ENCODE measurements at places on chromosomes 16 and 17. TPM values are rescaled to one million over a fixed set of nuclear protein-coding genes. Genes with fewer than 3 reads are reported as not detected.
A peak's percentile ranks its signal among the peaks of the same experiment; 100 is the strongest.

DNA sequence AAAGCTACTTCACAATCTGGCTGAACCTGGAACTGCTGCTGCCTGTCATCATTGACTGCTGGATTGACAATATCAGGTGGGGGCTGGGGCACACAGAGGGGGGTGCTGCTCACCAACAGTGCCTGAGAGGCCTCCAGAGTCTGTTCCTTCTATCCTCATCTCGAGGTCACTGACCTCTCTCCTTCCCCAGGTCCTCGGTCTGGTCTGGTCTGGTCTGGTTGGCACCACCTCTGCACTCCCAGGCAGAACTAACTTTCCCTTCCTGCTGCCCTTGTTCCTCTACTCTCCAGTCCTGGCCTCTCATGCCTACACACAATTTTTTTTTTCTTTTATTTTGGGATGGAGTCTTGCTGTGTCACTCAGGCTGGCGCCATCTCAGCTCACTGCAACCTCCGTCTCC, 4.2 kb downstream of the PLA2G15 start:
- no peak overlapping the region for H3K4me3 ChIP-seq
- DNase-seq = no peak
- no peaks in the 10 kb centered on the region for H3K27me3 ChIP-seq
- H3K36me3 ChIP-seq = peaks cover 29% of the 10 kb centered on the region
- no peak overlapping the region for H3K27ac ChIP-seq

IL21R gene
- 0.21 TPM for total RNA-seq

CHST4 gene
- total RNA-seq = not detected

DNA sequence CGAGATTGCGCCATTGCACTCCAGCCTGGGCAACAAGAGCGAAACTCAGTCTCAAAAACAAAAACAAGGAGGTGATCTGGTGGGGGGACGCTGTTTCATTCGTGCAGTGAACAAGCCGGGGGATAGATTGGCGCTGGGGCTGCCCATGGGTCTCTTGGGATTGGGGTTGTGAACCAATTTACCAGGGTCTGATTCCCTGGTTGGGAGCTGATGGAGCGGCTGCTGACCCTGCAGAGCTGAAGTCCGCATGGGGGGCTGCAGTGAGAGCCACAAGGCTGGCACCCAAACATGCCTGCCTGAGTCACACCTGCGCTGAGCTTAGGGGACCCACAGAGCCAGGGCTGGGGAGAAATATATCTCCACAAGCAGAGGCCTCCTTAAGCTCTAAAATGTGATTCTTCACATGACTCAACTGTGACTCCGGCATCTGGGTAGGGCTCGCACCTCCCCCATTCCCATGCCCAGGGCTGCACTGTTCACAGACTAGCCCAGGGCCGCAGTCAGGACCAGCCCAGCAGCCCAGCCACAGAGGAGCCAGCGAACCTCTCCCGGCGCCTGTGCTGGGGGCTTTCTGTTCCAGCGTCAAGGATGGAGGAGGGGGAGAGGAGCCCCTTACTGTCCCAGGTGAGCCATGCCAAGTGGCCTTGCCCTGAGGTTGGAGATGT, 5.0 kb downstream of the TSPAN10 start:
- no peak overlapping the region for H3K27ac ChIP-seq
- DNase-seq = no peak
- no peaks in the 10 kb centered on the region for H3K27me3 ChIP-seq
- peaks cover 7% of the 10 kb centered on the region for H3K4me1 ChIP-seq
- no peak overlapping the region for H3K4me3 ChIP-seq

DNA sequence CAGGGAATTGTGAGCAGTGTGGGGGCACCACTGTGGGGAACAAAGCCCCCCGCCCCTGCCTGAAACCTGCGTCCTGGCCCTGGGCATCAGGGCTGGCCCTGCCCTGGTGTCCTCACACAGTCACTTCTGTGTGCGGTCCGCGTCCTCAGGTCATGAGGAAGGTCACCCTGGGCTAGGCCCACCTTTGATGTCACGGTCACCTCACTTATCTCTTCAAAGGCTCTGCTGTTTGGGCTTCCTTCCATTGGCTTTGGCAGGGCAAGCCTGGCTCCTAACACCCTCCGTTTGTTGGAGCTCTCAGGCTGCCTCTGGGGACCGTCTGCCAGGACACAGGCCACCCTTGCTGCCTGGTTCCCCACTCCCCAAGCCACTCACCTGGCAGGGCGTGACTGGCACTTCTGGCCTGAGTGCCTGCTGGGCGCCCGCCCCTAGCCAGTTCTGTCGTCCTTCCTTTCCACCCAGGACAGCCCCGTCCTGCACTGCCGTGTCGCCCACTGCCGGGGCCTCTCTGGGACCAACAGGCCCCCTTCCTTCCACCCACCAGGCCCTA, 8.8 kb downstream of the CENPX start:
- H3K4me1 ChIP-seq = peaks cover 26% of the 10 kb centered on the region
- DNase-seq = no peak
- peaks cover 22% of the 10 kb centered on the region for H3K36me3 ChIP-seq
- H3K27ac ChIP-seq = no peak overlapping the region
- no peak overlapping the region for H3K4me3 ChIP-seq

DNA sequence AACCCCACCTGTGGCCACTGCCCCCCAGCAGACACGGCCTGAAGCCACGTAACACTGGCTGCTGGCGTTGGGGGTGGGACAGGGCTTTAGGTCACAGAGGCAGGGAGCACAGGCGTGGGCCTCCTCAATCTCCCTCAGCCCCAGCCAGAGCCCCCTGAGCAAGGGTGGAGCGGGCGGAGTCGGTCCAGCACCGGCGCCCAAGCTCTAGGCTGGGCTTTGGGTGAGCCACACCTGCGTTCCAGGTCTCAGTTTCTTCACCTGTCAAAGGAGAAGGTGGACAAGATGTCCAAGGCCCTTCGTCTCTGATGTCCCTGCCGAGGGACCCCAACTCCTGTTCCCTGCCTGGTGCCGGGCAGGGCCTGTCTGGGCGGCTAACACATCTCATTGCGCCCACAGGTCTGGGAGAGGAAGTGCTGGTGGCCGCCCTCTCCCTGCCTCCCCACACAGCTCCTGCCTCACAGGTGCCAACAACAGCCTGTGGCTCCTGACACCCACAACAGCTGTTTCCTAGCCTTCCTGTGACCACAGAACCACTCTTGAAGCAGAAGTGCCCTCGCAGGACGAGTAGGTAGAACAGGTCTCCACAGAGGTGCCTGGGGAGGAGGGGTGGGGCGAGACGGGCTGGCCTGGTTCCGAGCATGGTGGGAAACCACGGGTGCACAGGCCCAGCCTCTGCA, 12.0 kb downstream of the FAM83G start:
- no peaks in the 10 kb centered on the region for H3K36me3 ChIP-seq
- DNase-seq = no peak
- H3K27me3 ChIP-seq = no peaks in the 10 kb centered on the region
- H3K27ac ChIP-seq = peak overlapping the region; percentile 37

C17orf50 gene
- not detected for total RNA-seq

- H3K4me1 ChIP-seq = no peaks in the 10 kb centered on the region
- DNase-seq = no peak
- no peak overlapping the region for H3K4me3 ChIP-seq
- no peak overlapping the region for H3K27ac ChIP-seq
Measured at GRCh38 chr16:81335669-81336068, 20.9 kb downstream of the GAN start.

RAPGEFL1 gene
- 221 TPM for total RNA-seq

DNA sequence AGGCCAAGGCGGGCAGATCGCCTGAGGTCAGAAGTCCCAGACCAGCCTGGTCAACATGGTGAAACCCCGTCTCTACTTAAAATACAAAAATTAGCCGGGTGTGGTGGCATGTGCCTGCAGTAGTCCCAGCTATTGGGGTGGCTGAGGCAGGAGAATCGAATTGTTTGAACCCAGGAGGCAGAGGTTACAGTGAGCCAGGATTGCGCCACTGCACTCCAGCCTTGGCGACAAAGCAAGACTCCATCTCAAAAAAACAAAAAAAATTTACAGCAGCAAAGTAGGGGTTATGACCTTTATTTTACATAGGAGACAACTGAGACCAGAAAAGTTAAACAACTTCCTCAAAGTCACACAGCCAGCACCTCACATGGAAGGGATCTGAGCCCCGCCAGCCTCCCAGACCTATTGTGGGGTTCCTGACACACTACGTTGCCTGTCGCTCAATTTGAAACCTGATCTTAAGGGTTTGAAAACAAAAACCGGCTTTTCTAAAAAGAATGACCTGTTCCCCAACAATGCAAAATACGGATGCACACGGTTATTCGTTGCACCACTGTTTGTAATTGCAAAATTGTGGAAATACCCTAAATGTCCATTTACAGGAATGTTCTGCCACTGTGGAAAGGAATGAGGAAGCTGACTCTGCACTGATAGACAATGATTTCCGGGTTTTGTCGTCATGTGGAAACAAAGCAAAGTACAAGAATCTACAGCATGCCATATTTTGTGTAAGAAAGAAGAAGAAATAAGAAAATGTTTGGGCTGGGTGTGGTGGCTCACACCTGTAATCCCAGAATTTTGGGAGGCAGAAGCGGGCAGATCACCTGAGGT, 77.2 kb downstream of the CNGB1 start:
- H3K4me3 ChIP-seq = no peak overlapping the region
- no peak for DNase-seq
- no peaks in the 10 kb centered on the region for H3K27me3 ChIP-seq
- peak overlapping the region; percentile 9 for H3K27ac ChIP-seq
- H3K4me1 ChIP-seq = peaks cover 8% of the 10 kb centered on the region

DNA sequence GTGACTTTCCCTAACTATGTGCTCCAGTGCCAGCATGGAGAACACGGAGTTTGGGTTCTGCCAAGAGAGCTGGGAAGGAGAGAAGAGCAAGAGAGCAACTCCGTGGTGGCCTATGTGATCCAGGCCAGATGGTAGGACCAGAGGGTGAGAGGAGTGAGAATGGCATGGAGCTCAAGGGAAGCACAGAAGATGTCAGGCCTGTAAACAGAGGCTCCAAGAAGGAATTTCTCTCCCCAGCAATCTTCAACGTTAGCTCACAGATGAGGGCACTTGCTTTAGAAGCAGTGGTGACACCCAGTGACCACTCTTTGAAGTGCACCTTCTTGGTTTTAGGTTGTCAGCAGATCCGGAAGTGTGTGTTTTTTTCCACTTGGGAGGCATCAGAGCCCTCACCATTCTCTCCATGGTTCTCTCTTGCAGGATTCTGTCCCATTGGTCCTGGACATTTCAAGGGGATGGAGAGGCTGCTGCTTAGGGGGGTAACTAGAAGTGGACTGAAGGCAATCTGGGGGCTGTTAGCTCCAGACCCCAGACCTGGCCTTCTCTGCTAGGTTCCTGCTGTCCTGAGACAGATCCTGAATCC, 18.1 kb upstream of the TMEM98 start:
- H3K27ac ChIP-seq = no peak overlapping the region
- peaks cover 11% of the 10 kb centered on the region for H3K4me1 ChIP-seq
- no peaks in the 10 kb centered on the region for H3K36me3 ChIP-seq
- no peaks in the 10 kb centered on the region for H3K27me3 ChIP-seq
- no peak overlapping the region for H3K4me3 ChIP-seq

SOX8 gene
- 5.0 TPM for total RNA-seq

All from suprapubic skin (tissue), 4 donors.